Frontal cortex (tissue), 4 donors: ENCODE measurements at places on chromosomes 6 and 20. TPM values are rescaled to one million over a fixed set of nuclear protein-coding genes. Genes with fewer than 3 reads are reported as not detected.

DNA sequence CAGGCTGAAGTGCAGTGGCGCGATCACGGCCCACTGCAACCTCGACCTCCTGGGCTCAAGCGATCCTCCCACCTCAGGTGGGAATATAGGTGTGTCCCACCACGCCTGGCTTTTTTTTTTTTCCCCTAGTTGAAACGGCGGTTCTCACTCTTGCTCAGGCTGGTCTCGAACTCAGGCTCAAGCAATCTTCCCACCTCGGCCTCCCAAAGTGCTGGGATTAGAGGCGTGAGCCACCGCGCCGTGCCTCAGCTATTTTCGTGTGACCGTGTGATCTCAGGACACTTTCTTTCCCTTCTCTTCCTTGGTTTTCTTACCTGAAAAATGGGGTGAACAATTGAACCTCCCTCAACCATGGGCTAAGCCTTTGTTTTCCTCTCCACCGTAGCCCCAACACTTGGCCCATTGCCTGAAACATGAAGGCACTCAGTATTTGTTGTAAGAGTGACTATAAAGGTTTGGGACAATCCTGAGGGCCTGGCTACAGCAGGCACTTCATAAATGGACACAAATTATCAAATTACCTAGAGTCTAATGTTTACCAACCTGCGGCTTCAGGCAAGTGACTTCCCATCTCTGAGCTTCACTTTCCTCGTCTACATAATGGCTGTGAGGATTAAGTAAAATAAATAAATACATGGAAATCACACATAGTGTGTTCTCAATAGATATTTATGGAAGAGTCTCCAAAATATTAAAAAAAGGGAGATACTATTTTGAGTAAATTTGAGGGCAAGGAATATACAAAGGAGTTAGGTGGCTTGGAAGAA, 31.4 kb upstream of the ID1 start:
- DNase-seq: no peak

DNA sequence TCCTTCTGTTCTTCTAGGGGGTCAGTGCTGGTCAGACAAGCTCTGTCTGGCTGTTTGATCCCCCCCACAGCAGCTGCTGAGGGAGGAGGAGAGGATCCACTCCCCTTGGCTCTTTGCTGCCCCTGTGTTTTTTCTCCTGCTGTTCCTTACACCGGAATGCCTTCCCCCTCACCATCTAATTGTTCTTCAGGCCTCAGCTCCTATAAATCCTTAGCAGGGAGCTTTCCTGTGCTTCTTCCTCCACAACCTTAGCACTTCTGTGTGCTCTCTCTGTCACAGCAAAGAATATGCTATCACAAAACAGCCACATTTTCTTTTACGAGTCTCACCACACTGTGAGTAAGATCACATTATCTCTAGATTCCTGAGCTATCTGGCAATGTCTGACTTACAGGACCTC, 196.6 kb downstream of the OTOR start:
- DNase-seq: no peak

GRCh38 chr6:154491567-154492470, 18.7 kb downstream of the CNKSR3 start:
- no peak for DNase-seq

- DNase-seq: no peak
These were observed 83.3 kb downstream of the SPTLC3 start for GRCh38 chr20:13092111-13092510.

Gene RING1
- total RNA-seq: 24.5 TPM
